Nasal cavity respiratory epithelium epithelial cell of viscerocranial mucosa (primary cell): ENCODE measurements at places on chromosomes 6 and 20. TPM values are rescaled to one million over a fixed set of nuclear protein-coding genes. Genes with fewer than 3 reads are reported as not detected.

Gene TGM3
- total RNA-seq: 16.7 TPM in 1 of 2 replicates, not detected in the other

Gene KCNK16
- not detected in 2 replicates for total RNA-seq

Gene EYA2
- total RNA-seq: 3.4 and 12.3 TPM in 2 replicates

Gene PDSS2
- 12.3 and 12.7 TPM in 2 replicates for total RNA-seq

Gene C6orf120
- 27.7 and 31.3 TPM in 2 replicates for total RNA-seq

Gene RAB22A
- total RNA-seq: 16.1 and 25.3 TPM in 2 replicates

Gene CALHM6
- total RNA-seq: 0.43 and 0.68 TPM in 2 replicates

Gene MUCL3
- not detected in 2 replicates for total RNA-seq
